ENCODE measurements at places on chromosomes 1 and 21. TPM values are rescaled to one million over a fixed set of nuclear protein-coding genes. Genes with fewer than 3 reads are reported as not detected.

- DNase-seq, result no peak
- H3K27me3 ChIP-seq, result no peaks in the 10 kb centered on the region
- H3K4me1 ChIP-seq, result peaks cover 6% of the 10 kb centered on the region
- H3K4me3 ChIP-seq, result no peak overlapping the region
Observed at GRCh38 chr1:189596197-189596596, 881.5 kb downstream of the BRINP3 start.

DNA sequence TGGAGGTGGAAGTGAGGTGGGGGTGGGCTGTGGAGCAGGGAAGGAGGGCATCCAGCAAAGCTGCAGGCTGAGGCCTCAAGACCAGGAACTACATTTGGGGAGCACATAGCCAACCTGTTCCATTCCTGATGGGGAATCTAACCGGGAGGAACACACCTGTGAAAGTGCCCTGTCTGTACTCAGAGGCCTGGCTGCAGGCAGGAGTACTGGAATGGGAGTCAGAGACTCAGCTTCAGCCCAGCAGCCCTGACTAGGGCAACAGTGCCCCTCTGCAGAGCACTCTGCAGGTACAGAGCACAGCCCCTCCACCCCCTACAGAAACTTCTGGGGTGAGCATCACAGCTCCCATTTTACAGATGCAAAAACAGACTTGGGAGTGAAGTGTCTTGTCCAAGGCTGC is 126.4 kb downstream of the DMRTB1 start:
- H3K4me1 ChIP-seq, result peaks cover 6% of the 10 kb centered on the region
- no peaks in the 10 kb centered on the region for H3K36me3 ChIP-seq
- H3K4me3 ChIP-seq, result no peak overlapping the region
- no peaks in the 10 kb centered on the region for H3K27me3 ChIP-seq
- H3K27ac ChIP-seq, result no peak overlapping the region
- DNase-seq, result no peak

Gene SLC37A1
- total RNA-seq, result 11.9 TPM

- no peak overlapping the region for H3K4me3 ChIP-seq
- H3K36me3 ChIP-seq, result no peaks in the 10 kb centered on the region
- no peak overlapping the region for H3K27ac ChIP-seq
- no peaks in the 10 kb centered on the region for H3K27me3 ChIP-seq
Observed at GRCh38 chr1:222927031-222927430, 112.2 kb downstream of the DISP1 start.

DNA sequence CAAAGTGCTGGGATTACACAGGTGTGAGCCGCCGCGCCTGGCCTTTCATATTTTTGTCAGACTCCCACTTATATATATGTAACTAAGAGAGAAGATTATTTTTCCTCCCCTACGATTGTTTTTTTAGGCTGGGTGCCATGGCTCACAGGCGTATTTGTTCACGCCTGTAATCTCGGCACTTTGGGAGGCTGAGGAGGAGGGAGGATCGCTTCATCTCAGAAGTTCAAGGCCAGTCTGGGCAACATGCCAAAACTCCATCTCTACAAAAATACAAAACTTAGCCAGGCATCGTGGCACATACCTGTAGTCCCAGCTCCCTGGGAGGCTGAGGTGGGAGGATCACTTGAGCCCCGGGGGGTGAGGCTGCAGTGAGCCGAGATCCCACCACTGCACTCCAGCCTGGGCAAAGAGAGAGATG is 23.9 kb upstream of the ITLN2 start:
- H3K27ac ChIP-seq, result no peak overlapping the region
- DNase-seq, result no peak
- no peaks in the 10 kb centered on the region for H3K36me3 ChIP-seq
- peaks cover 40% of the 10 kb centered on the region for H3K27me3 ChIP-seq
- no peaks in the 10 kb centered on the region for H3K4me1 ChIP-seq
- H3K4me3 ChIP-seq, result no peak overlapping the region

Gene GRHL3
- not detected for total RNA-seq

GRCh38 chr1:55426619-55427018 is 211.5 kb upstream of the USP24 start:
- no peaks in the 10 kb centered on the region for H3K27me3 ChIP-seq
- DNase-seq, result no peak
- H3K4me1 ChIP-seq, result no peaks in the 10 kb centered on the region
- no peak overlapping the region for H3K4me3 ChIP-seq

Data from A673 (cell line).